Pons (tissue), 1 donor: ENCODE measurements at places on chromosomes 4 and X.

GRCh38 chr4:41638866-41639265, 100.9 kb downstream of the LIMCH1 start:
- no peak for DNase-seq

DNA sequence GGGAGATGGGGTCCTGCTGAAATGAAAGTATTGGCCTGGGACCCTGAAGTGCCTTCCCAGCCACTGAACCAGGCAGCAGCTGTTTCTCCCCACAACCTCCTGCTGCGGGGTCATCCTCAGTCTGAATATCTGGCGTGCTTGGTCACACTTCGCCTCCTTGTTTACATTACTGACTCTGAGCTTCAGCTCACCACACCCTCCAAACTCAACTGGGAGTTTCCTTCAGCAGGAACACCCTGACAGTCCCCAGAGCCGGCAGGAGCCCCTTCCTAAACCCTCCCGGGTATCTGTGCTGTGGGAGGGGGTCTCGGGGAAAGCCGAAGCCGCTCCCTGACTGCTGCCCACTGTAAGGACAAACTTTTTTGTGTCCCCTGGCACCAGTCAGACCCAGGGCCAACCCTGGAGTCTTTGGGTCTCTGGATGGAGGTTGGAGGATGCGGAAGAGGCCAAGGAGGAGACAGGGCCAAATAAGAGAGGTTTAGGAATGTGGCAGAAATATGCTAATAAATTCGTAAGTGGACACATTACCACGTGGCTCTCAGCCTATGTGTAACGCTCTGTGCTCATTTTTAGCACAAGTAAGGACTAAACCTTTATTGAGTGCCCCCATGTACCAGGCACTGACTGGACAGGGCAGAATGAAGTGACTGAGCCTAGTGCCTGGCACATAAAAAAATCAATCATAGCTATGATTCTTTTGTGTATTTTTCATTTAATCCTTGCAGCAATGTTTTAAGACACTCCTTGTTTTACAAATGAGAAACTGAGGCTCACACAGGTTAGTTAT, 20.7 kb downstream of the FHDC1 start:
- no peak for DNase-seq

- DNase-seq = no peak
Observed at GRCh38 chr4:163201358-163201757, 34.7 kb upstream of the NAF1 start.

GRCh38 chr4:95289028-95289634, 259.6 kb downstream of the UNC5C start:
- DNase-seq = no peak

- no peak for DNase-seq
Observed at GRCh38 chr4:54723820-54724219, 66.1 kb downstream of the KIT start.

DNA sequence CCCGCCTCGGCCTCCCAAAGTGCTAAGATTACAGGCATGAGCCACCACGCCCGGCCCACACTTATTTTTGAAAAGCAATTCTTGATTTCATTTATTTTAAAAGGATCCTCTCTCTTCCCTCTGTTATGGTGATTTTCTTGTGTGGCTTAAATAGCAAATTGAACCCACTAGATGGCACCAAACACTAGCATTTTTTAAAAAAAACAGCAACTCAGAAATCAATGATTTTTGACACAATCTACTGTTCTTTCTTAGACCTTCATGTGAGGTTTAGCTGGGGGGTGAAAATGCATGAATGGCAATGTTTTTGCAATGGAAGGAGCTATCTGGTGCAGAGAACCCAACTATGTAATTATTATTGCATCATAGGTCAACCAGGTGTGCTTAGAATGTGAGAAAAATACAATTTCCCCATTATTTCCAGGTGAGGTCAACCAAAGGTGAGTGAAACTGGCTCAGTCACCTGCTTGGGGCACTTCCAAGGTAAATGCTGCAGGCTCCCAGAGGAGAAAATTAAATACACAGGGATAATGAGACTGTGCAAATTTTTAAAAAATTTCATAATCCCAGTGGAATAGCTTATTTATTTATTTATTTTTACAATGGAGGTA, 226.7 kb upstream of the PRKX start:
- DNase-seq = no peak

GRCh38 chrX:63740382-63740781, 44.6 kb downstream of the ARHGEF9 start:
- DNase-seq = no peak

GRCh38 chrX:23664496-23664895, 2.8 kb upstream of the PRDX4 start:
- no peak for DNase-seq

- DNase-seq = no peak
Observed at GRCh38 chr4:149140841-149141240, 674.8 kb downstream of the IQCM start.

DNA sequence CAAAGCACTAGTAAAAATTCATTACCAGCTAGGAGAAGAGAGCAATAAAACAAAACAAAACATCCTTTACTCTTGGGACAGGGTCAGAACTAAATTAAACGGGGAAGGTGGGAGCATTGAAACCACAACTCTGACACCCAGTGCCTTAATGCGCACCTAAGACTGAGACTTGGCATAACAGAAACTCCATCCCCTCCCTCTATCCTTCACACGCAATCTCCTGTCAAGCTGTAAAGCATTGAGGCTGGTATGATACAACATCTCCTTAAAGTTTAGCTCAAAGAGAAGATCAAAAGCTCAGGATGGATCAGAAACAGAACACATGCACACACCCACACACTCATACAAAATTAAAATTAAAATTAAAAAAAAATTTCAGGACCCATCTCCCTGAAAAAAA, 951.3 kb downstream of the STIM2 start:
- no peak for DNase-seq

DNA sequence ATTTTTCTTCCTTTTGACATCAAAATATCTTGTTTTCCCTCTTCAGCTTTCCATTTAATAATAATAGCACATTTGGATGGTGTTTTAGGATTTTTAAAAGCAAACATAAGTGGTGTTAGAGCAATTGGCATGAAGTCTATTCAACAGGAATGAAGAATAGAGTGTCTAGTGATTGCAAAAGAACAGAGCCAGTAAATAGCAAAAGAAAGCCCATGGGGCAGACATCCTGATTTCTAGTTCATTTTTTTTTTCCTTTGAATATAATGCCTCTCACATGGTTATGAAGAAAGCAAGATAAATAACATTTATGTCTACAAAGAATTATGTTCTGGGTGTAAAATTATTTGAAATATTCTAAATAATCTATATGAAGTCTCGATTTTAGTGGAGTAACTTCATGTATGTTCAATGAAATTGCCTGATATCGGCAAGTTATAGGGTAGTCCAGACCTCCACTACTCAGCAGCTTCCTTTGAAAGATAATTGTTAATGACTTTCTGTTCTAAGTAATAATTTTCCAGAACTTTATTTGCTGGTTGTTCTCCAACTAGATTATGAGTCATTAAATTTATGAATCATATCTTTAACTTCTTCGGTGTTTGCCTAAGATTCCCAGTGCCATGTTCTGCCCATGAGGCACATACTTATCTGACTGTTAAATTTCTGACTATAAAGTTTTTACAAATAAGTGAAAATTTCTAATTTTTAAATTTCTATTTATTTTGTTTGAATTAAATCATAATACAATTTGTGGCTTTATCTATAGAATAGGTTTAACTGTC, 587.9 kb downstream of the TLL1 start:
- no peak for DNase-seq

DNA sequence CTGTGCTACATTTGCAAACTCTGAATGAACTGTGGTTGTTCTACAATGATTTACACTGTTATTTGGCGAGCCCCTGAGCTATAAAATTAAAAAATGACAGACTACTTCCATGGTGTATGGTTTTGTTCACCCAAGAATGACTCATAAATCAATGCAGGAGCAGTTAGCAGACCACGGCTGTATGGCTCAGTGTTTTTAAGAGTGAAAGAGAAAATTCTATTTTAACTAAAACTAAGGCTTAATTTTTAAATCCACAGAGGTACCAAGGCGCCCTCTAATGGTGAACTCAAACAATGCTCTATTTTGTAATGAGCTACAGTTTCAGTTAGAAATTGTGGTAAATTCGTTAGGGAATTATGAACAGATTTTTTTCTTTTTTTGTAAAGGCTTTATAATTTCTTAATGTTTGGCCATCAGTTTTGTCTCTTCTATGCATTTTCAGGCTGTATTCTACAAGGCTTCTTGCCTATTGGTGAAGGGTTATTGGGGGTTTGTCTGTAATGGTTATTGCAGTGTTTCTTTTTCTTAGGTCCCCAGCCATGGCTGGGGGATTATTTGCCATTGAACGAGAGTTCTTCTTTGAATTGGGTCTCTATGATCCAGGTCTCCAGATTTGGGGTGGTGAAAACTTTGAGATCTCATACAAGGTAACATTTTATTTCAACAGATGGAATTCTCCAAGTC, 32.5 kb downstream of the HMGB2 start:
- DNase-seq = peak; percentile 37

GRCh38 chr4:92969650-92970379, 666.0 kb downstream of the GRID2 start:
- DNase-seq = no peak

DNA sequence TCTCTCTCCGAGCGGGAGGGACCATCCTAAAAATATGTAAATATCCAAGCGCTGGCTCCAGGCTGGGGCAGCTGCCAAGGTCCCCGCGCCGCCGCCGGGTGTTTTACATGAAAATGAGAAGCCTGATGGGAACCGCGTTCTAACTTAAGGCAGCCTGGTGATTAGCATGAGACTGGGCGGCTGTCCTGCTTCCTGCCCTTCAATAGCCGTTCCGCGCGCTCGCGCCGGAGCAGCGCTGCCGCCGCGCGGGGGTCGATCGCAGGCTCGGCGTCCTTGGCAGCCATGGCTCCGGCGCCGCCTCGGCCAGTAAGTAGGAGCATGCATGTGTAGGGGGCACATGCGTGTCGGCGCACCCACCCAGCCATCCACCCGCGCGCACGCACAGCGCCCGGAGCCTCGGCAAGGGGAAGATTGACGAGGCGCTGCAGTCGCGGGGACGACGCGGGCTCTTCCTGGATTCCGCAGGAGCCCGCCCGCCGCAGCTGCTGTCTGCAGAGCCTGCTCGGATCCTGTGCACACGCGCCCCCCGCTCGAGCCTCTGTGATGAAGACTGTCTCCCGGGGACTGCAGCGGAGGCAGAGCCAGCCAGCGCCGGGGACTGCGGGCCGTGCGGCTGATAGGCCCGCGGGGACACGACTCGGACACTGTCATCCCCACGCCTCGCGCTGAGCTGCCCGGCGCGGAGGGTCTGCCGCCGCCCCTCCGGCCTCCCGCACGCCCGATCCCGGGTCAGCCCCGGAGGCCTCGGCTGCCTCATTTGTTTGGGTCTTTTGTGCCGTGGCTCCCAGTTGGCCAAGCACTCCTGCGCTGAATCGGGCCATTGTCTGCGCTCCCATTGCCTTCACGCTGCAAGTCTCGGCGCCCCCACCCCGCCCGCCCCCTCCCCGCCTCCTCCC, 734 bp downstream of the STOX2 start:
- peak; percentile 76 for DNase-seq

GRCh38 chr4:66516940-66517339, 846.7 kb upstream of the EPHA5 start:
- DNase-seq = no peak

DNA sequence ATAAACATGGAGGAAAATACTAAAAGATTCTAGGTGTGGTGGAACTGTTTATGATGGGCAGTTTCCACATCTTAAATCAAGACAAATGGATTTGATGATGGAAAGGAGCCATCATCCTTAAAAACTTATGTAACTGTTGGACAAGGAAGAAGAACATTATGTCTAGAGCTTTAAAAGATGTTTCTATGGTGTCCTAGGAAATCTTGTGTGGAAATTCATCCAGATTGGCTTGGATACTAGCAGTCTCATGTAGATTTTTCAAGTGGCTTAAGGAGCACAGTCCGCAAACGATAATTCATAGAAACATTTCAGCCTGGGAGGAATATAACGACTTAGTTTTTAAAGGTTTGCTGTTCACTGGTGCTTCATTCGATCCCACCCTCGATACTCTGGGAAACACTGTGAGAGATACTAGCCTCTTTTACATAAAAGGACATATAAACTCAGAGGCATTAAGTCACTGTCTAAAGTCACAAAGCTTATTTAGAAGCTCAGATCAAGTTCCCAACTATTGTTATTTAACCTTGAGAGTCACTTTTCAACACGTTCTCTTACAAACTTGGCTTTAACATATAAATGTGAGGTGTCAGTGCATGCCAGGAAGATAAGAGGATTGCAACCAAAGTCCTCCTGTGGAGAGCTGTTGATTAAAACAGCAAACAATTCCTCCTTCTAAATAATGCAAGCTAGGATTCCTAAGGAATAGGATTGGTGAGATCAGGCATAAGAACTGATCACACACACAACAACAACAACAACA, 135.7 kb upstream of the SCML1 start:
- no peak for DNase-seq

DNA sequence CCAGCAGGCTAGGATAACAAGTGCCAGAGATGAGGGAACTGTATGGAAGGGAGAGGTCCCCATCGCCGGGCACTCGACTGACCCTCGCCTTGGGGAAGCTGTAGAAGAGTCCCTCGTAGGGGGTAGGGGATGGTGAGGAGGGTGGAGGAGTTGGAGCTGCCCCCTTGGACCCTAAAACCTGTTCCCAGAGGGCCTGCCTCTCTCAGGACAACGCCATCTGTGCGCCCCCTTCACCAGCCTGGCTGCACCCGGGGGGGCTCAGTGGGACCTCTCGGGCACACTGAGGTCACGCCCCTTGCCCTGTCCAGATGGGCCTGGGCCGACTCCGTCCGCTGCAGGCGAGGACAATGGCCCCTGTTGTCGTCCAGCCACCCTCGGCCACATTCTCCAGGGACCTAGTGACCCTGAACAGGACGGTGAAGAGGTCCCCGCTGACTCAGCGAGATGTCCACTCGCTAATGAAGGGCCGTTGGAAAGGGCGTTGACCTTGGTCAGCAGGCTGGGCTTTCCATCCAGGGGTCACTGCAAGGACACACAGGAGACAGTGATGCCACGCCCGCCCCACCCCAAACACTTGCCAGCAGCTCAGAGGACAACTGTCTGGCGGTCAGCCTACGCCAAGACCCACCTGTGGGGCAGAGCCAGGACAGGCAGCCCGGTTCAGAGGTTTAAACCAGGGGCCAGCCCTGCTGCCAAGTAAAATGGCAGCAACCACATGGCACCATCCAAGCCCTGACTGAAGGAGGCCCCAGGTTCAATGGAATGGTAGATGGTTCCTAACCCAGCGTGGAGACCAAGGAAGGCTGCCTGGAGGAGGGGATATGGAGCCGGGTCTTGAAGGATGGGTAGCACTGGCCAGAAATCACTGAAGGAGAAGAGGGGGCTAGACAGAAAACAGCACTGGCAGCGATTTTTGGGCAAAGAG, 51.2 kb downstream of the HMX1 start:
- DNase-seq = no peak

GRCh38 chr4:190121759-190122158, 51.8 kb upstream of the DUX4 start:
- no peak for DNase-seq

- DNase-seq = no peak
Observed at GRCh38 chrX:124720532-124720931, 374.2 kb downstream of the SH2D1A start.

DNA sequence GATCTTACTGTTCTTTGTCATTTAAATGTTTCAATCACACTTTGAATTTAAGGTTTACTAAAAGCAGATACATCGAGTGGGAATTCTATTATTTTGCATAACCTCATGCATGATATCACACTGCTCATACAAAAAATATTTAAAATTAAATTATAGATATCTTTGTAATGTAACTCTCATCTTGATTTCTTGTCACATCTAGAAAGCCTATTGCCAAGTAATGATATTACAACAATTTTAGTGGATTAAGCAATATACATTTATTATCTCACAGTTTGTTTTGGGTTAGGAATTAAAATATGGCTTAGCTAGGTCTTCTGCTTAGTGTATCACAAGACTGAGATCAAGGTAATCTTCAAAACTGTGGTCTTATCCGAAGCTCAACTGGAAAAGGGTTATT, 865.0 kb downstream of the CCSER1 start:
- DNase-seq = no peak

- DNase-seq = no peak
Observed at GRCh38 chr4:130077275-130077674, 981.3 kb downstream of the C4orf33 start.
